Naive thymus-derived CD4-positive, alpha-beta T cell (primary cell): ENCODE measurements at places on chromosomes 12 and 14.

- no peak for DNase-seq
These were observed 59.8 kb upstream of the KCNA1 start for GRCh38 chr12:4849795-4850345.

DNA sequence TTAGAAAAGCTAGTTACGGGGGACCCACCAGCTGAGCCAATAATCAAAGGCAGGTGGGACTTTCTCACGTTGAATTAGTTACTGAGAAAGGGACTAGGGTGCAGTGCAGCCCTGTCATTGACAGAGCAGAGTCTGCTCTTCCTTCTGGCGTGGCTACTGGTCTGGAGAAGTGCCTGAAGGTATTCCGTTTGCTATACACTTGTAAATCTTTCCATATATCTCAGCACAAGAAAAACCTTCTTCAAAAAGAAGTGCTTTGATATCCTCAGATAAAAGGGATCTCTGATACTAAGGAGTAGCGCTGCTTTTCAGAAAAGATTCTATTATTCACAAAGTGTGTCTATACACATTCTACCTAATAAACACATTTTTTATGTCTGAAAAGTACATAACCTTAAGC, 91.5 kb downstream of the KCNK10 start:
- no peak for DNase-seq

DNA sequence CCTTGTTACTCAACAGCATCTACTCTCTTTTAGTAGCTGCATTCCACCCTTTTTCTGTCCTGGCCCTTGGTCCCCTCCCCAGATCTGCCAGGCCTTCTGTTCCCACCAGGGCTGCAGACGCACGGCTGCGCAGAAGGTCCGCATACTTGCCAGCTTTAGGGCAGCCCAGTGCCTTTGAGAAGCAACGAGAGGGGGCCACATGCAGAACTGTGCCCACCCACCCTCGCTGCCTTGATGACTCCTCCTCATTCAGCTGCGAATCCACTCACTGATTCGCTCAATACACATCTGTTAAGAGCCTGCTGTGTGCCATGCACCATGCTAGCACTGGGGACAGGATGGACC, 39.2 kb downstream of the PRIMA1 start:
- no peak for DNase-seq

GRCh38 chr14:80164991-80165721, 46.1 kb downstream of the DIO2 start:
- no peak for DNase-seq

GRCh38 chr14:80959496-80959895, 4.1 kb downstream of the TSHR start:
- DNase-seq: peak; percentile 20

DNA sequence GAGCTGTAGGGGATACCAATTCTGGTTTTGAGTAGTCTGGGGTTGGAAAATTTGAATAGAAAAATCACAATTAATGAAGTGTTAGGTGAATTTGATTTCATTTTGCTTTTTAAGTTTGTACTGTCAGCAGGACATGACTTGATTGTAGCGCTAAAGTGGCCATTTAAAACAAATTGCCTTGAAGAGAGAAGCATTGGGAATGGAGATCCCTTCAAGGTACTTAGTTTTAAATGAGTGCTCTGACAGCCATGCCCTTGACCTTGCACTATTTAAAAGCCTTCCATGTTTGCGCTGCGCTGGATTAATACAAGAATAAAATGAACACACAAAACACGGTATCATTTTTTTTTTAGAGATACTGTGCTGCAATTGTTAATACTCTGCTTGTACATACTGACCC, 345.9 kb downstream of the NAV3 start:
- DNase-seq: no peak

- DNase-seq: no peak
These were observed 159.8 kb downstream of the CPNE8 start for GRCh38 chr12:38745601-38746000.

DNA sequence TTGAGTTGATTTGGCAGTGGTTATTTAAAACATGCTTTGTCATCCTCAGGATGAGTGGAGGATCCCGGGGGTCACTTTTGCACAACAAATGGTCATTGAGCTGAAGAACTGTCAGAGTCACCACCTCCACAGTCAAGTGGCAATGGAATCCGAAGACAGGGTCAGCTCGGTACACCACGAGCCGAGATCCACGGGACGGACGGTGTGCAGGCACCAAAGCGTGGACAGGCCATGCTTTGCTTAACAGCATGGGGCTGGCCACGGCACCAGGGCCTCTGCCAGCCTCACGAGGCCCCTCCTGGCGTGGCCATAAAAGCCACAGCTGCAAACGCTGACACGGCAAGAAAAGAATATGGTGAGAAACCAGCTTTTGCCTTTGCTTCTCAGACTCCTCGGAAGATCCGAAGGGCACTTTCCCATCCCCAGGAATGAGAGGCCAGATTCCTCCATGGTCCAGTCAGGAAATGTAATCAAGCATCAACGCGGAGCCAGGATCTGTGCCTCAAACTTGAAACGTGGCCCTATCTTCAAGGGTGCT, 152.2 kb upstream of the DIO3 start:
- DNase-seq: no peak

DNA sequence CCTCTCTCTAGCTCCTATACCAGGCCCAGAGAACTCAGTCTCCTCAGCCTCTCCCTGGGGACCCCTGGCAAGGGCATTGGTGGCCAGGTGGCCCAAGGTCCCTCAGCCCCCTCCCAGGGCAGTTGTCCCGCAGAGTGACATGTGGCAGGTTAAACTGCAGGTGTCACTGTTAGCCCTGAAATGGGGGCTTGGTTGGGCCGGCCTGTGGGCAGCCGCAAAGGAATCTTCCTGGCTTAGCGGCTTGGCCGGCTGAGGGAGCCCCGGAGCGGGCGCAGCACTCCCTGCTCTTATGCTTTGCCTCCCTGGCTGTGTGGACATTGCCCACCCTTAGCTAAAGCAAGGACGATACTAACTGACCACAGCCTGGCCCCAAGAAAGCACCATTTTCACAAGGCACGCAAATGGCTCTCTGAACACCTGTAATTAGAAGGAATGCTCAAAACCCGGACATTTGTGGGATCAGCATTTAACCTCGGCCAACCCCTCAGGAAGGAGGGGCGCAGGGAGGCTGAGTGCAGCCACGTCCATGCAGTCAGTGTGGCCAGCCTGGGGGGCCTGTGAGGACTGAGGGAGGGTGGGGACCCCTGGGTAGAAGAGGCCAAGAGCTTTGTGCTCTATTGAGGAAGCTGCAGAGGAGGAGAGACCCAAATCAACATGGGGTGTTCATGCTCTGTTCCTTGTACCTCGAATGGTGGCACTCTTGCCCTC, 82.2 kb downstream of the PAPOLA start:
- DNase-seq: peak; percentile 9

GRCh38 chr12:46198913-46199312, 69.9 kb downstream of the SLC38A1 start:
- no peak for DNase-seq

DNA sequence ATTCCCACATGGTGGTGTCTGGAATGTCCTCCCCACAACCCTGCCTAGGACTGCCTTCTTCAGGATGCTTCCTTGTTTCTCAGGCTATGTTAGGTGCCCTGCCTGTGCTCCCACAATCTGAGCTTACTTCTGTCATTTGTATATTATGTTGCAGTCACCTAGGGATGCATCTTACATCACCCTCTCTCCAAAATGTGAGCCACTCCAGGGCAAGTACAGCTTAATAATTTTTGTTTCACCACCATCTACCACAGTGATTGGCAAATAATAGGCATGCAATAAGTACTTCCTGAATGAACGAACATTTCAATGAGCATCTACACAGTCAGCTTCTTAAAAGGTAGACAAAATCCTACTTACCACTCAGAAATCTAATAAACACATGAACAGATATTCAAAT, 37.6 kb downstream of the ZFYVE26 start:
- no peak for DNase-seq

DNA sequence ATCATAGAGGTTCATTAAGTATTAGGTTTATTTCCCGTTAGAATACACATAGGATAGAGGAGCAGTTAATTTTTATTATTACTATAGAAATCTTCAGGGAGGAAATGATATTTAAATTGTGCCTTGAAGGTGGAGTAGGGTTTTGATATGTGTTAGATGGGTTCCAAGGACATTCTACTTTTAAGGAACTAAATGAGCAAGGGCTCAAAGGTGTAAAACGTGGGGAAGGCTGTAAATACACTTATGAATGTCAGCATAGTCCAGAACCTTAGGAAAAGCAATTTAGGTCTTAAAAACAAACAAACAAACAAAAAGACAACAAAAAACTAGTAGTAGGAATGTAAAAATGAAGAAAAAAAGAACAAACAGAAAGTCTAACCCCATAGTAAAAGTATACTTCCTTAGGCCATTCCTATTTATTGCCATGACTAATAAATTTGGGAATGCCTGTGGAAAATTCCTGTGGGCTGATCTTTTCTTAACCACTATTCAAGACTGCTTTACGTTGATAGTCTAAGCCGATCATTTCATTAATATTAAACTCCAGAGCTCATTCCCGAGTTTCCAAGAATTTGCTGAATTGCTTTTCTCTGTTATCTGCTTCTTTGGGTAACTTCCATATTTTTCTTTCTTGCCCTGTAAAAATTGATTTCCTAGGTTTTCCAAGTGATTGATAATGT, 180.3 kb downstream of the RAD51B start:
- no peak for DNase-seq

GRCh38 chr14:60968099-60968498, 12.8 kb downstream of the TRMT5 start:
- DNase-seq: no peak

- DNase-seq: no peak
These were observed 36.4 kb downstream of the BBS10 start for GRCh38 chr12:76311796-76312195.

DNA sequence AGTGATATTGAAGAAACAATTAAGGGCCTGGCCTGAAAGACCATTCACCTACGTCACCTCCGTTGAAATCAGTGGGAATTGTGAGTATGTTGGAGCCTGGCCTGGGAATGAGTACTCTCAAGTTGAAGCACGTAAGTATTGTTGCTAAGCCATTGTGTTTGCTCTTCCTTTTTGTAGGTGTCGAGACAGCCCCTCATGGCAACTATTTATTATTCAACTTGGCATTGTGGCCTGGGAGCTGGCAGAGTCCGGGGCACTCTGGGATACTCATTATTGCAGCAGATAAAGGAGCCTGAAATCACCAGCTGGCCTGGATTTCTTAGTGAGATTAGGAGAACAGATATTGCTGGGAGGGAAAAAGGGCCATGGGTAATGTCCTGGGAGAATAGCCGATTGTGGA, 147.4 kb downstream of the C12orf75 start:
- DNase-seq: no peak

GRCh38 chr12:60205500-60205899, 609.7 kb downstream of the SLC16A7 start:
- DNase-seq: no peak

DNA sequence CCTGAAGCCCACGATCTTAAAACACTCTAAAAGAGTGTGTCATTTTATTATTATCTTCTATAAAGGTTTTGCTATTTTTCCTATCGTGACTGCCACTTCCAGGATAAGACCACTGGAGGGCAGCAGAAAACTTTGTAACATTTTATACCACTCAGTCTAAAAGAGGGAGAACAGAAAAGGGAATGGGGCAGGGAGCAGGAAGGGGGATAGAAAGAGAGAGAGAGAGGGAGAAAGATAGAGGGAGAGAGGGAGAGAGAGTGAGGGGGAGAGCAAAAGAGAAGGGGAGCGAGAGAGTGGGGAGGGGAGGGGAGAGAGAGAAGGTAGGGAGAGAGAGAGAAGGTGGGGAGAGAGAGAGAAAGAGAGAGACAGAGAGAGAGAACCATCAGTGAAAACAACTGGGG, 2.0 kb upstream of the ART4 start:
- peak; percentile 59 for DNase-seq

DNA sequence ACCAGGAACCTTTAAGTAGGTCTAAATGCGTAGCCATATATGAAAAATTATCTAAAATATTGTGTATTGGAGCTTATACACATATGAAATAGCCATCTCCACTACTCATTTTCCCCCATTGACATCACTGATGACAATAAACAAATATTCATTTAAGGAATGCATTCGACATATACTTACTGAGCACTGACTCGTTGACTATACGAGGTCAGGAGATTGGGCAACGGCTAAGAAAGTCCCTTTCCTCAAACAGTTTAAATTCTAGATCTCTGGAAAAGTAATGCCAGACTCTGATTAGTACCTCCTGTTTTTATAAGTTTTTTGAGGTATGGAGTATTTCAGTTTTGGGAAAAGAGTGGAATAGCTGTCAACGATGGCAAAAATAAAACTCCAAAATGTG, 139.4 kb upstream of the DIO2 start:
- no peak for DNase-seq

DNA sequence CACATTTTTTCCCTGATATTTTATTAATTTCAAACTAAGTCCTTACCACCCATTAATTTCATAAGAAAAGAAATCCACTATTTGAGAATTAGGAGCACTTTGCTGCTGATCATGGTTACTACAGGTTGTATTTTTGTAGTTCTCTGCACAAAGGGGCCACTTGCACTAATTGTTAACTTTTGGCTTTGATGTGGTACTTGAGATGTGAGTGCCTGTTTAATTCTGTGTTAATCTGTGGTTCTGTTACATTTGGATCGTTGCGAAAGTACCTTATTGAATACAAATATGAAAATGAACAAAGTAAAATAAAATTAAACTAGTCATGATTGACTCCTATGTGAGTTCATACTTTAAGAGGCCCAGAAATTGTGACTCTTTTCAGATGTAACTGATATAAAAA, 374.9 kb upstream of the RGS6 start:
- no peak for DNase-seq

- DNase-seq: no peak
These were observed at the start of gene GPR84 for GRCh38 chr12:54364413-54364812. Gene GPR84, minus strand, starts transcription at chr12:54364486. Its CDS starts 635 bp downstream, at chr12:54363851.

DNA sequence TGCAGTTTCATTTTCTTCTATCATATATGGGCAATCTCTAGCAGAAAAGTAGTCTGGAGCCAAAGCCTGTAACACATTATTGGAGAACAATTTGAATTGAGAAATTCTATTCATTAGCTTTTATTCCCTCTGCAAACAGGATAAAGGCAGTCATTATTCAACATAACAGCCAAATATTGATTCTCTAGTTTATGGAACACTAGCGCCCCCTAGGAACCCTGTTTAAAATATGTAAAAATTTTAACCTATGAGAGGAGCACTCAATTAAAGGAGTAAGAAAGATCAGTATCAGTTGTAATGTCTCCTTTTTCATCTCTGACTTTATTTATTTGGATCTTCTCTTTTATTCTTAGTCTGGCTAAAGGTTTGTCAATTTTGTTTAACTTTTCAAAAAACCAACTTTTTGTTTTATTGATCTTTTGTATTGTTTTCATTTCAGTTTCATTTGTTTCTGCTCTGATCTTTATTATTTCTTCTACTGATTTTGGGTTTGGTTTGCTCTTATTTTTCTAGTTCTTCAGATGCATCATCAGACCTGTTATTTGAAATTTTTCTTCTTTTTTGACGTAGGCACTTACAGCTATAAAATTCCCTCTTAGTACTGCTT, 4.8 kb upstream of the LMNTD1 start:
- DNase-seq: peak; percentile 12
